Adrenal gland (tissue), 19 donors: ENCODE measurements at places on chromosomes 3 and 15.

DNA sequence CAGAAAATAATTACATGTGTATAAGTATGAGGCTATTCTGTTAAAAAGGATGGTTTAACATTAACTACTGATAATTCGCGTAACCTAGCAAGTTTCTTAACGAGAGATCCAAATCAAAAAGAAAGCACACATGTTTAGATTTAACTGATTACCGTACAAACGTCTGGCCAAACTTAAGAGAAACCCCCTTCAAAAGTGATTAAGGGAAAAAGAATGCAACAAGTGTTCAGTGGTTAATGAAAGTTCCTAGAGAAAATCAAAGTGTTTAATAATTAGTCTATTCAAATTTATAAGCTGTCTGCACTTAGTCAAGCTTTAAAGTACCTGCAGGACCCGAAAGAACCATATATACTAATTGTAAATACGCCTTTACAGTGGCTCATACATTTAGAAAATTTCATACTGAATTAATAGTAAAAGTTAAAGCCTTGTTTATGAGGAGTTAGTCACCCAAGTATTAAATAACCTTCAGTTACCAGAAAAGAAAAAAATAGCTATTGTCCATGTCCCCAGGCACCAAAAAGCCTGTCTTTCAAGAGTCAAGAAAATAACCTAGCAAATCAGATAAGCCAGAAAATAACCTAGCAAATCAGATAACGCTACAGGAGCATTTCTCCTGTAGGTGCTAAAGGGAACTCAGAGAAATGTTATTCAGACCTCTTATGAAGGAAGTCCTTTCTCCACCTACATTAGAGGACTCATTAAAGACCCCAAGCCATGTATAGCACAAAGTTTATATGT lies 34.6 kb downstream of the ZNF589 start:
- DNase-seq, result no peak

DNA sequence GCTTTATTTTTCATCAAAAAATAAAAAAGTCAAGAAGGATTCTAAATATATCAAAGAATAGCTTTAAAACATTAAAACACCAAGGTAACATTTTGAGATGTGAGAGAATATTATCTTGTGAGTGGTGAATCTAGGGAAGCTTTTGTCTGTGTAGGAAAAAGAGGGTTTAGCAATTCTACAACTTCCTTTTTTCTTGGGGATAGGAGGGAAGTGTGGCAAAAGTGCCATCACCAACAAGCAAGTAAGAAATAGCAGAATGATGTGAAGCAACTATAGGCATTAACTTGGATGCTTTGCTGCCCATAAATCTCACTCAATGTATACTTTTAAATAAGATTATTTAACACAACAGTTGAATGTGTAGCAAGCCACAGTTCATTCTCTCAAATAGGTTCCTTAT lies 57.8 kb upstream of the SUCLG2 start:
- DNase-seq, result no peak

DNA sequence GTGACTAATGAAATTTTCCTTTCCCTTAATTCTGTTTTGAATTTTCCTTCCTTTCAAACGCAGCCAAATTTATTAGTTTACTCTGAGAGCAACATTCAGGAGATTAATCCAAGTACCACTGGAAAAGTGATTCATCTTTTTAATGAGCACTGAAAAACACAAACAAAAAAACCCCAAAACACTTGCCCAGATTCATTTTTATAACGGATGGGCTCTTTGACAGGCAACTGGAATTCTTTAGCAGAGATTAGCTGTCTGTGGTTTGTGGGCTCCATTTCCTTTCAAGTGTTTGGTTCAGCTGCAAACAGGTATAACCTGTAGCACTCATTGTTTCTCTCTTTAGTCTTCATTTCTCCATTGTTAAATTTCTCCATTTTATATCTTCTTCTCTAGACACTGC lies 3.1 kb upstream of the POLR2M start:
- DNase-seq, result no peak

- no peak for DNase-seq
Observed at GRCh38 chr15:41839781-41840491, 1.3 kb downstream of the PLA2G4B start.

DNA sequence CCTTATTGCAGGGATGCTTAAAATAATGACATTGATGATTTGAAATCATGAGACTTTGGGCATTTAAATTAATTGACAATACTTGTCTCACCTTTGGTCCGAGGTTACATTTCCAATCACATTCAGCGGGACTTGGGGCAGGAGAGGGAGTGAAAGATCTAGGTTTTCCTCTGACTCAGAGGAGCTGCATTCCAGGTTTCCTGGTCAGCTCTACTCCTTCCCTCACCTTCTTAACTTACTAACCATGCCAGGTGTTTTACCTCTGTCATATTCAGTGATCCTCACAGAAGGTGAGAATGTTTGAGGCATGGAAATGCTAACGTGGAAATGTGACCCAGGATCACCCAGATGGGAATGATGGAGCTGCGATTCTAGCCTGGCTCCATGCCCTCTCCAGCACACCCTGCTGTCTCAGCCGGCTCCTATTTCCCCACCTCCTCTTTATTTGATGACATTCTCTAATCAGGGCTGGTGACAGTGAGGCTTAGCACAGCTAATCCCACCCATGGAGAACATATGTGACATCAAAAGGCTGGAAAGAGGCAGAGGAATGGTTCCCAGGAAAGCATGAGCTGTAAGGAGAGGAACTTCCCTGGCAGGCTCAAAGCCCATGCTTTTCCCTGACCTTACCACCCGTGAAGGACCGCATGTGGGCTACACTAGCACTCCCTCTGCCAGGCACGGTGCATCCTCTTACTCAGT lies 38.7 kb downstream of the THSD4 start:
- no peak for DNase-seq

DNA sequence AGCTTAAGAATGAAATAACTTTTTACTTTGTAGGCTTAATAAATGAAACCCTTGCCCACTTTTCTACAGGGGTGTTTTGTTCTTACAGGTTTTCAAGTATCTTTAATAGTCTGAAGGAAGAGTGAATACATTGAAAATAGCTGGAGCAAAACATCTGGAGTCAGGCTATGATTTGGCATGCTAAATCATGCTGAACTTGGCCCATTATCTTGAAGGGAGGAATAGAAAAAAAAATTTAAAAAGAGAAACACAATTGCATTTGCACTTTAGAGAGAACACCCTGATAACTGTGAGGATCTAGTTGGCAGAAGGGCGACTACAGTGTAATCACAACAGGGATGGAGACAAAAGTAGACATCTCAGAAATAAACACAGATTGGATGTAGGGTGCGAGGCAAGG lies 1.8 kb upstream of the IQGAP1 start:
- DNase-seq, result no peak
